ENCODE measurements at places on chromosomes 6 and 20.

DNA sequence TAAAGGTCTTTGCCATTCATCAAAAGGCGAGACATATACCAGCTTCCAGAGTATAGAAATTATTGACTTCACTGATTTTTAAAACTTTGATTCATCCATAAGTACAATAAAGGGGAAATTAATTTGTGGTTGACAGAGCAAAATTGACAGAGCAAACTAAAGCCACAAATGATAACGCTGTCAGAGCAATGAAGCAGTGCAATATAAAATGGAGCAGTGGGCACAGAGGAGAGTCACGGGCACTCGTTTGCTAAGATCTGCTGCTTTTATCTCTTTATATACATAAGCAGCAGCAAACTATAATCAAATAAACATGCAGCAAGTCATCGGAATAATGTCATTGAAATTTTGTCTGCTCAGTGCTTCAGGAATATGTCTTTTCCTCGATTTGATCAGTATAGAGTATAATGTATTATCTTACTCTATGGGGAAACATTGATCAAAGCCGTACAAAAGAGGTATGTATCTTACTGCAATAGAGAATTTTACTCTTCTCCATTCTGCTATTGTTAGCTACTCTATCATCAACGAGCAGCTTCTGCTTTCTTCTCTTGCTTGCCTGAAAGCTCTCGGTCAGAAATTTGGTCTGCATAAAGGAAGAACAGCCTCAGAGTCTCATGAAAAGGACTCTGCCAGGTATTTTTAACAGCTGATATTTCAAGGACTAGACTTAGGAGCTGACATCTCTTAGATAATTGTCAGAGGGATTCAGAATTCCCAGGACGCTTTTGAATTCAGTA lies 546.0 kb upstream of the ARID1B start:
- no peak for DNase-seq

- peak; percentile 5 for DNase-seq
Measured at GRCh38 chr6:97586344-97586743, 303.3 kb upstream of the MMS22L start.

DNA sequence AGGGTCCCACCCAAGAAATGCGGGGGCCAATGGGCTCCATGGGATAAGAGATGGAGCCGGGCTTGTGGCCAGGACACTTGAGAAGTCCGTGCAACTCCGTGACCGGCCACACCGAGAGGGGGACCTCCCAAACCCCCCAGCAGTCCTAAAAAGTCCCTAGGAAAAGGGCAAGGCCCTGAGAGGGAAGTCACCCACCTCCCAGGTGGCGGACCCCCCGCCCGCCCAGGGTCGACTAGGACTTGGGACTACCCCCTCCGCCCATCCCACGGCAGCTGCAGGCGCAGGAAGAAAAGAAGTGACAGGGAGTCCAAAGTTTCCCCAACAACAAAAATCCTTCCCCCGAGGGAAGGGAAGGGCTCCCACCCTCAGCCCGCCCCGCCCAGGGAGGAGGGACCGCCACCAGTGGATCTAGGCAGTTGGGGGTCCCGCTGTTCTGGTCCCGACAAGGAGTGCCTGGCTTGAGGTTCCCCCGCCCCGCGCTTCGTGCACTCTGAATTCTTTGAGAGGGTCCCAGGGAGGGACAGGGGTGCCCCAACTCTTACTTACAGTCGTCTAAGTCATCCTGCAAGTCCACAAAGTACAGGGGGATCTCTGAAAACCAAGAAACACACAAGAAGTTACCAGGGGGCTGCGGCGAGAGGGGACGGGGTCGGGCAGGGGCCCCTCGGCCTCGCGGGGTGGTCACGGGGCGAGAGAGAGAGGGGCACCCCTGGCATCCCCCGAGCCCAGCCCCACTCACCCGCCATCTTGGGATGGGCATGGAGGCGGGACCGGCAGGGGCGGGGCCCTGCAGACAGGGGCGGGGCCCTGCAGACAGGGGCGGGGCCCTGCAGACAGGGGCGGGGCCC lies 611 bp upstream of the RAB22A start:
- DNase-seq, result peak; percentile 87

DNA sequence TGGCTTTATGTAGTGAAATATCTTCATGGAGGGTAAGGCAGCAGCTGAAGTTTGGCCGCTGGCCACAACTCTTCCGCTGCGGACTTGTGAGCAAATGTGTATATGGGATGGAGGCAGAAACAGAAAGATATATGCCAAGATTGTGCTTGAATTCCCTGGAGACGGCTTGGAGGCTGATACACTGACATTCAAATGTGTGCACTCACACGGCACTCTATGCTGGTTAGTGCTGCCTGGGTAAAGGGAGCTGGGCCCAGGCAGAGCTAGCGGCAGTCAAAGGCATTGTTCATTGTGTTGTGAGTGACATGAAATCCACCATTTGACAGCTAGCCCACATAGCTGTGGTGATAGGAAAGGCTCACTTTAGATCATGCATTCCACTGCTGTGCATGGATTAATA lies 202.7 kb downstream of the CLIC5 start:
- no peak for DNase-seq

DNA sequence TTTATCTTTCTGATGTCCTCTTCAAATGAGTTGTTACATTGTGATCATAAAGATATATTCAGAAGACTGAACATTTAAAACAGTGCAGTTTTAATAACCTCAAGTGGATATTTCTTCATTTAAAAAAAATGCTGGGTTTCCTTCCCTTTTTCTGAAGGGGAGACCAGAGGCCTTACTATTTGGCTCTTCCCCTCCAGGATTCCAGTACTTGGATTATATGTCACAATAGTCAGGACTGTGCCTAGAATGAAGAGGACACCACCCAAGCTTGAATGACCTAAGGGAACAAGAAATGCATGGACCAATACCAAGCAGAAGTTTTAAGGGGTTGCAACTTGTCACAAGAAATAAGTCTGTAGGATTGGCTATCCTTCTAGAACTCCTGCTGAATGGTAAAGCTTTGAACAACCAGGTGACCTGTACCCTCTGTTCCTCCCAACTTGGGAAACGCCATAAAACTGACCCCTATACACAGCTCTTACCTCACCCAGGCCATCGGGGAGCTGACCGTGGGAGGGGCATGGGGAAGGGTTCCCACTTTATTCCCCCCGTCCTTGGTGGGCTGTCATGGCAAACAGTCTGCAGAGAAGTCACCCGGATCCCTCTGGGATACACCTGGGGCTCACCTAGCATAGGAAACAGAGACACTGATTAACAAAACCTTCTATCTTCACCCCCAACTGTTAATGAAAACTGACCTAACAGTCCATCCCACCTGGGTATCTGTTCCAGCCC lies 2.0 kb downstream of the FRS3 start:
- DNase-seq, result no peak

- DNase-seq, result no peak
Measured at GRCh38 chr20:41369673-41370072, 3.1 kb upstream of the EMILIN3 start.

DNA sequence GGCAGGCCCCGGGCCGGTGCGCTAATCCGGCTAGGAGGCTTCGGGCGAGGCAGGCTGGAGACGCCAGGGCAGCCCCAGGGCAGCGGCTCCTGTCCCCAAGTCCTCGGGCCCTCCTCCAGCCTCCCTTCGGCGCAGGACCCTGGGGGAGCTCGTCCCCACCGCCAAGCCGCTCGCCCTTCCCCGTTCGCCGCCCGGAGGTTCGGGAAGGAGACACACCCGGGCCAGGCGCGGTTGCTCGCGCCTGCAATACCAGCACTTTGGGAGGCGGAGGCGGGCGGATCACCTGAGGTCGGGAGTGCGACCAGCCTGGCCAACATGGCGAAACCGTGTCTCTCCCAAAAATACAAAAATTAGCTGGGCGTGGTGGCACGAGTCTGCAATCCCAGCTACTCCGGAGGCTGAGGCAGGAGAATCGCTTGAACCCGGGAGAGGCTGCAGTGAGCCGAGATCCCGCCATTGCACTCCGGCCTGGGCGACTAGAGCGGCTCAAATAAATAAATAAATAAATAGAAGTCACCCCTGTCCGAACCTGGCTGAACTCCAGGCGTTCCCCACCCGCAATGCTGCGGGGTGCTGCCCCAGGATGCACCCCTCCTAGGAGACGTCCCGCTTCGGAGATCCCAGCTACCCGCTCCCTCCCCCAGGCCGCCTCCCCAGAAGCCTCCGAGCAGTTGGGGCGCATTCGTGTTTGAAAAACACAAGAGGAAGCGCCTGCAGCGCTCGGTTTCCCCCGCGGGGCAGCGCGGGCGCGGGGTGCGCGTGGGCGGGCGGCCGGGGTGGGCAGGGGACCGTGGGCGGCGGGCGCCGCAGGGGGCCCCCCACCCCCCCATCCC lies 27.5 kb downstream of the SERPINB9 start:
- peak; percentile 57 for DNase-seq

DNA sequence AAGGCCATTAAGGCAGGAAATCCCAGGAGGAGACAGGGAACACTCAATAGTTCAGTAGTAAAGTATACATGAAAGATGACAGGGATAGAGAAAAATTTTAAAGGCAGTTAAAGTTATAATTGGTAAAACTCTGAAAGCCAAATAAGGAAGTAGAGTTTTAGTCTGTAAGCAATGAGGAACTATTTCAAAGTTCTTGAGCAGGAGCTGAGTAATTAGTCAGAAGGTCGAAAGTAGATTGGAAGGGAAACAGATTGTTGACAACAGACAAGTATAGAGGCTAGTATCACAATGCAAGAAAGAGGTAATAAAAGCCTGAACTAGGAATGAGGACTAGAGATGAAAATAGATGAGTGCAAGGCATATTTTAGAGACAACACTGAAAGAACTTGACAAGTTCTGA lies 150.3 kb downstream of the CDK19 start:
- no peak for DNase-seq

GRCh38 chr20:43515628-43516027 lies 8.1 kb downstream of the L3MBTL1 start:
- DNase-seq, result no peak

GRCh38 chr6:77089776-77090175 lies 373.5 kb downstream of the HTR1B start:
- no peak for DNase-seq
